ENCODE measurements at places on chromosomes 3 and 15.

DNA sequence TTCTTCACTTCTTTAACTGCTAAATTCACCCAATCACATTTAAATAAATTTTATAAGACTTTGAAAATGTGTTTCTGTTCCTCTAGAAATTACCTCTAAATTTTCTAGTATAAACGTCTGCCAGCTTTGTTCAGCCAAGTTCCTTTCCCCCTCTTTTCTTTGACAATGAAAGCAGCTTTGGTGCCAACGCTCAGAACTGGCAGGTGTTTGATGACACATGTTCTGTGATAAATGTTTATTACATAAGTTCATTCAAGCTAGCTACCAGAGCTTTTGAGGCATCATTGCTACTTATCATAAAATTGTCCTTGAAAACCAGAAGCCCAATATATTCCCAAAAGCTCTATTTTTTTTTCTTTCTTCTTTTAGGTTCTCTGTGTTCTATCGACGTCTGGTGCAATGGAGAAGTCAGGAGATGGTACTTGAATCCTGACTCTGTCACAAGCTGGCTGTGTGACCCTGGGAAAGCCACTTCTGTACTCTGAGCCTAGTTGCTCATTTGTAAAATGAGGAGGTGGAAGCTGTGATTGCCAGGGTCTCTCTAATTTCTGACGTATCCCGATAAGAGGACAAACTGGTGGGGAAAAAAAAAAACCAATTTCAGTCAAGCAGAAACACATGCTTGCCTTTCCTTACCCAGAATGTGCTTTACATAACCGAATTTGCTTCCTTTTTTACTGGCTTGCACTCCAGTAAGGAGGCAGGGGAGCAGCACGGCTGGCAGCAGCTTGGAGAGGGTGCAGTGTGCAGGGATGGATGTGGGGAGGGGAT, 187.1 kb upstream of the LPP start:
- DNase-seq: no peak

- no peak for DNase-seq
These were observed 68.5 kb downstream of the FMN1 start for GRCh38 chr15:33125894-33126537.

- no peak for DNase-seq
These were observed 110.9 kb downstream of the SEC22A start for GRCh38 chr3:123312331-123313265.

DNA sequence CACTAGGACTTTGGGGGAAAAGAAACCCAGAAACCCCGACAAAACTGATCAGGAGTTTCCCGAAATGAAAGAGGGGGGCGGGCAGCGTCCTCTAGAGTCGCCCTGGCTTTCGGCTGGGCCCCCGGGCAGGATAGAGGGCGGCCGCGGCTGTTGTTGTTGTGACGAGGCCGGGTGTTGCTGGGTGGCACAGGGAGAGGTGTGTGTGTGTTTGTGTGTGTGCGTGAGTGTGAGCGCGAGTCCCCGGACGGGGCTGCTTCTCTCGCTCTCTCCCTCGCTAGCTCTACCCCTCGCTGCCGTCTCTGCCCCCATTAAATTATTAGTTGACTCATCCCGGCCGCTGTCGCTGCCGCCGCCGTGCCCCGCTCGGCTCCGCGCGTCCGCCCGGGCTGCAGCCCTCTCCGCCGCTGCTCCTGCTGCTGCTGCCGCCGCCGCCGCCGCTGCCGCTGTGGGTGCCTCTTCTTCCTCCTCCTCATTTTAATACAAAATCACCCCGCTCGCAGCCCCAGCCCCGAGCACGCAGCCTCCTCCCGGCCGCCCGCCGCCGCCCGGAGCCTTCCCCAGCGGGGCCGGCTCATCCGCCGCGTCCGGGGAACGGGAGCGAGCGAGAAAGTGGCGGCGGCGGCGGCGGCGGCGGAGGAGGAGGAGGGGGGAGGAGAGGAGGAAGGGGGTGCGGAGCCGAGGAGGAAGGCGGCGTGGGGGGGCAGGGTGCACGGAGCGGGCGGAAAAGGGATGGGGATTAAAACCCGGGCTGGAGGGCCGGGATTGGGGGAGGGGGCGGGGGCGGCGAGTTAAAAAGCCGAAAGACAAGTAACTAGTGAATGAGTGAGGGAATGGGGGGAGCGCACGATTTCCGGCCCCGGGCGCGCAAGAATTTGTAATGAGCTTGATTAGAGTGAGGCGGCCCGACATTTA, at the start of gene SATB1:
SATB1 (minus strand) TSS at position 611 of the 912 bp plus-strand sequence. CDS start 4,372 bp downstream, outside the sequence.
- DNase-seq: peak; percentile 55

- no peak for DNase-seq
These were observed 220 bp downstream of the TP63 start for GRCh38 chr3:189631409-189631808.

GRCh38 chr3:128488636-128488990, 4.4 kb downstream of the GATA2 start:
- no peak for DNase-seq

- no peak for DNase-seq
These were observed 82.3 kb downstream of the TNIK start for GRCh38 chr3:171377859-171378258.

DNA sequence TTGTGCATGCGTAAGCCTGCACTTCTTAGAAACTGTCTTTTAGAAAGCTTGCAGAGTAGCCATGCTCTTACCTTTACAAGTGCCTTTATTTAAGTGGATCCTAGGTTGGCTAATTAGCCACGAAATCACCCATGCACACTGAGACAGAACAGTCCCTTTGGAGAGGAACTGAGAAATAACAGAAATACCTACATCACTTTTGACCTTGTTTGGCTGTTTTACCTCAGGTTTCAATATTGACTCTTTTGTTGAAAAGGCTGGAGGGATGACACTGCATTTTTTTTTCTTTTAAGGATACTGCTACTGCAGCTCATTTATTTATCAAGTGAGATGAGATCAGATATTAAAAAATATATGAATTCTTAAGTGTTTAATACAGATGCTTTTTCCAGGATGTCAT, 155.6 kb upstream of the GOLIM4 start:
- no peak for DNase-seq

DNA sequence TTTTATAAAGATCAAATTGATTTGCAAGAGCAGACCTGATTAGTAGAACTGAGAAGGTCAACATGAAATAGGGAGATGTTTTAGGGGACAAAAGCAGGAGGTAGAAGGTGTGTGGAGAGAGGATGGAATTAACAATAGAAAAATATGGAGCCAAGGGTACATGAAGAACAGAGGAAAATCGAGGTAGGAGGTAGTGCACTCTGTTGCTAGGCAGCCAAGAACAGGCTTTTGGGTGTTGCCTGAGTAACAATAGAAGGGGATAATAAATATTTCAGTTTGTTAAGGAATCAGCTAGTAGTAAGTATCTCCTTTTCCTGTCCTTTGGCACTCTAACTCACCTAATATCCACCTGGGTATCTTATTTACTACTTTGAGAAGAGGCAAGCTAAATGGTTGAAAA, 9.2 kb downstream of the SPESP1 start:
- DNase-seq: no peak

DNA sequence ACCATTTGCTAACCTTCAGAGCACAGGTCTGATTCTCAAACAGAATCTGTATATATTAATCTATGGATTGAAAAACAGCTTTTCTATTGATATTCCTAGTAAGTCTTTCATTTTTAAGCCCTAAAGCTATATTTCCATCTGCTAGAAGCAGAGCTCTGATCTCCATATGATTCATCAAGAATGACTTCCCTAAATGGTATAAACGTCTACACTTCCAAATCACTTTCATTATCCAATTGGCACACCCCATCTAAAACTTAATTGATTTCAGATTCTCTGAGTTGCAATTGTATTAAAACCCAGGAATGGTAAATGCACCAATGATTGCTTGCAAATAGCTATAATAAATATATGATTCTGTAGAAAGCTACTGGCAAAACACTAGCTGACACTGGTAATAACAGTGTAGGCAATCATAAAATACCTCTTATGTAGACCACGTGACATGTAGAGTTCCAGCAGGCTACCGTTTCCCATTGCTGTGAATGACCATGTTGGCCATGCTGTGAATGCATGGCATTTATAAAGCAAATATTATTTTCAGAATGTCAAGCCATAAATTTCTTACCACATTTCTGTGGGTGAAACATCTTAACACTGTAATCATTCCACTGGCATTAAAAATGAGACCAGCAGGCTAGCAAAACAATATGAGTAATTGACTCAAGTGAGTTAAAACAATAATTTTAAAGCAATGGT, 226.0 kb downstream of the ZMAT3 start:
- DNase-seq: peak; percentile 44

GRCh38 chr15:39649757-39650156, 68.9 kb downstream of the THBS1 start:
- no peak for DNase-seq

DNA sequence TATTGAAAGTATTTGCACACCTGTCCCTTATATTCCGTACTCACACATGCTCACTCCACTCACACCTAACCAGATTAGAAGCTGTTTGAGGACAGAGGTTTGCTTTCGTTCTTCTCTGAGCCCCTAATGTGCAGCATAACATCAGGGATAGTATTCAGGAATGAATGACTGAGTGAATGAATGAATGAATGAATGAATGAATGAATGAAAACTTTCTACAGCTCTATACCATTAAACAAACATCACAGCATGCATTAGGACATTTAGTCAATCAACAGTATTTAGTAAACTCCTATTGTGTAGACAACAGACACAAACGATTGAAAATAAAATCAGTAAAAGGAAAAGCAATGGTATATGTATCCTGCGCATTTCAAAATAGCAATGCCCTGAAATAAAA, 212.7 kb downstream of the SHQ1 start:
- no peak for DNase-seq

- DNase-seq: no peak
These were observed 91.8 kb upstream of the CGNL1 start for GRCh38 chr15:57284535-57284934.

- DNase-seq: peak; percentile 26
These were observed 617.1 kb downstream of the NTRK3 start for GRCh38 chr15:87639305-87640011.

DNA sequence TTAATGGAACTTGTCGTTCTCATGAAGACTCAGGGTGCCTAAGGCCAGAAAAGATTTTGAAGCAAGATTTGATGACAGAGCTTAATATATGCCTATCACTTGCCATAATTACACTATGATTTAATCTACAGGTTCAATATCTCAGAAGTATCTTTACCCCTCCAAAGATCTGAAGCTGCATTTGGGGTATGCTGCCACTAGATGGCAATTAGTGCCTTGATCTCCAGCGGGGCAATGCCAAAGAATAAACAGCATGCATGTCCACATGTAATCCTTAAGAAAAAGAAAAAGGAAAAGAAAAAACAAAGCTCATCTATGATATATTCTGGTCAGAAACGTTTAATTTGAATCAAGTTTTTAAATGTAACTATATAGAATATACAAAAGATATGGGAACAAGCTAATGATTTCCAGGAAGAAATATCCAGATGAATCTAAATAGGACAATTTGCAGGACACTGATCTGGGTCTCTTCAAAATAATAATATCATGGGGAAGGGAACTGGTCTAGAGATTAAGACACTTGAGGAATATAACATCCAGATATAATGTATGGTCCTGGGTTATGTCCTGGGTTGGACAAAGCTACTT, 55.0 kb upstream of the SOX14 start:
- DNase-seq: no peak

GRCh38 chr3:100197876-100198275, 62.9 kb upstream of the TBC1D23 start:
- no peak for DNase-seq

- no peak for DNase-seq
These were observed 952 bp upstream of the CHST2 start for GRCh38 chr3:143118630-143119008.

DNA sequence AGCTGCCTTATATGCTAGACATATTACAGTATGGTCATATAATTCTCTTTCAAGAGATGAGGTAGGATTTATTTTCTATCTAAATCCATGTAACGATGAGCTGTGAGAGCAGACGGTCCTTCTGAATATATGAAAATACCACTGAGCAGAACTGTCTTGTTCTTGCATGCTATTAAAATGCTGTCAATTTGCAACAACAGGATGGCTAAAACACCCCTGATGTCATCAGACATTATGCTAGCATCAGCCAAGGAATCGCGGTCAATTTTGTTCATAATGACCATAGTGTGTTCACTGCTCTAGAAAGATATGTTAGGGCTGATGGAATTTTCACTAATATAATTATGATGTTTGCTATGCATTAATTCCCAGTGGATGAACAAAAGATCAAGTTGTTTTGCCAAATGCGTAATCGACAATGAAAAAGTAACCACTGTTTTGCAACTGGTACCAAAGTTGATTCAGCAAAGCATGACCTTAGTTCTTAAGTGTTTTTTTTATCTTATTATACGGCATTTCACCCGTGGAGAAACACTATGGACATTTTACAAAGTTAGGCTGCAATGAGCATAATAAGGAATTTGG, 765.4 kb upstream of the NR2F2 start:
- DNase-seq: no peak

DNA sequence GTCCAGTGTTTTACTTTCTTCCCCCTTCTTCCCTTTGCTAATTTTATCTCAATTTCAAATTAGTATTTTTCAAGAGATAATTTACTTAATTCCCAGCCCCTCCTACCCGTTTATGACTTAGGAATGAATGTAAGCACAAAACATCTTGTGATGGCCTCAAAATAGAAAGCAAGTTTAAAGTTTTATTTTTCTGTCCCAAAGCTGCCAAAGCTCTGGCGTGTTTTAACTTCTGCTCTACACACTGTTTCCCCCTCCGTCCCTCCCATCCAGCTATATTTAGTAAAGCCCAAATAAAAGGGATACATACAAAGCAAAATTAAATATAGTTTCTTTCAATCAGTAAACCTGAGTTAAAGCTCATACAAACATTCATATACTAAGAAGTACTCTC, 59.9 kb downstream of the IGF2BP2 start:
- DNase-seq: no peak

- no peak for DNase-seq
These were observed 105.3 kb downstream of the UNC13C start for GRCh38 chr15:54083501-54083900.

GRCh38 chr15:83837945-83838571, 184.1 kb downstream of the ADAMTSL3 start:
- DNase-seq: peak; percentile 11

- DNase-seq: peak; percentile 31
These were observed 1.8 kb downstream of the CAMKV start for GRCh38 chr3:49867871-49868321.

All from fibroblast of skin of right quadriceps (primary cell).